ENCODE measurements at places on chromosomes 16 and 17. TPM values are rescaled to one million over a fixed set of nuclear protein-coding genes. Genes with fewer than 3 reads are reported as not detected.

GFAP gene
- 0.54 TPM for total RNA-seq

CWC25 gene
- total RNA-seq: 11.9 TPM

CMTM1 gene
- 2.4 TPM for total RNA-seq

ZNF764 gene
- 3.1 TPM for total RNA-seq

TRAPPC1 gene
- total RNA-seq: 47.9 TPM

PIGQ gene
- total RNA-seq: 24.4 TPM

CCL1 gene
- total RNA-seq: 0.09 TPM

AXIN1 gene
- 17.5 TPM for total RNA-seq

LLGL1 gene
- 35.6 TPM for total RNA-seq

ABI3 gene
- 14.3 TPM for total RNA-seq
